ENCODE measurements at places on chromosomes 1 and 21. TPM values are rescaled to one million over a fixed set of nuclear protein-coding genes. Genes with fewer than 3 reads are reported as not detected.

DNA sequence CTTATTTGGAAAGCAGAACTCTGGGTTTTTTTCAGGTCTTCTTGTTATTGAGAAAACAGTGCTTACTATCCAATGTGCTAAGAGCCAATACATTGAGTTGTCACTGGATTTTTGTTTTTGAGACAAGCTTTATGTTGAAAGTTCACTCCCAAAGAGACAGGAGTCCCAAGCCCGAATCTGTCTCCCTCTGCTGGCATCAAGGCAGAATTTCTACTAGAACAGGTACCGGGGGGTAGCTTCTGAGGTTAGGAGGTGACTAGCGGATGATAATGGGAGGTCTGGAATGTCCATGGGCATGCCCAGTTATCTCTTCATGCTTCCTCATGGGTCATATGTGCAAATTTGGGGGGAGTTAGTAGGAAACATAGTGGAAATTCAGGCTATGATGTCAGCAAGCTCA lies 25.1 kb downstream of the ZNF124 start:
- DNase-seq: no peak

GRCh38 chr1:88935522-88936222 lies 44.3 kb upstream of the GTF2B start:
- DNase-seq: peak; percentile 55

DNA sequence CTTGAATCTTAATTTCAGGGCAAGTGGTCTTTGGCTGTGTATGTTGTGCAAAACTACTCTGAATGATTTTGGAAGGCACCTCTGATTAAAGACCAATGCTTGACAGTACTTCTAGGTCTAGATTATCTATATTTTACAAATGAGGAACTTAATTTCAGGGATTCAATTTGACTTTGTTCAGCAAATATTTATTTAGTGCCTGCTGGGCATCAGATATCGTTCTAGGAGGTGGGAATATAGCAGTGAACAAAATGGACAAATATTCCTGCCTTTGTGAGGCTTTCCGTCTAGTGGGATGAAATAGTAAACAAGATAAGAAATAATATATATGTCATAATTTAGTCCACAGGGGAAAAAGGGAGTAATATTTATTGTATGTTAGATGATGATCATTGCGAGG lies 4.7 kb downstream of the ZNF326 start:
- DNase-seq: no peak

GRCh38 chr1:26148887-26149286 lies 10.0 kb upstream of the FAM110D start:
- no peak for DNase-seq

DNA sequence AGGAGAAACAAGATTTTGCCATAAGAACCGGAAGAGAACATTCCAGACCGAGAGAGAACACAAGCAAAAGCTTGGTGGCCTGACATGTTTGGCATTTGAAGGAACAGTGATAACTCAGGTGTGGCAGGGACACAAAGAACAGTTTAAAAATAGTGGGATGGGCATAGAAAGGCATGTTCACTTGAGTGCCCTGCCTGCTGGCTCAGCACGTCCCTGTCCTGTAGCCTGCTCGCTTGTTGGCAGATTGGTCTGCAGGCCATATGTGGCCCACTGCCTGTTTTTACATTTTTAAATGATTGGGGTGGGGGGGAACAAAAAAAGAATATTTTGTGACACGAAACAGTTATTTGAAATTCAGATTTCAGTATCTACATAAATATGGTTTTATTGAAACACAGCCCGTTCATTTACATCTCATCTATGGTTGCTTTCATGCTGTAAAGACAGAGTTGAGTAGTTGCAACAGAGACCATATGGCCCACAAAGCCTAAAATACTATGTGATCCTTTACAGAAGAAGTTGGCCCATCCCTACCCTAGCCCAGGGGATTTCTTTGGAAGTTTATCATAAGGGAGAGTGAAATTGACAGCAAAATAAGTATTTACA lies 100.7 kb downstream of the RGL1 start:
- no peak for DNase-seq

GRCh38 chr1:226754793-226755533 lies 15.9 kb upstream of the ITPKB start:
- DNase-seq: no peak

GRCh38 chr1:196459383-196459782 lies 148.9 kb downstream of the KCNT2 start:
- no peak for DNase-seq

DNA sequence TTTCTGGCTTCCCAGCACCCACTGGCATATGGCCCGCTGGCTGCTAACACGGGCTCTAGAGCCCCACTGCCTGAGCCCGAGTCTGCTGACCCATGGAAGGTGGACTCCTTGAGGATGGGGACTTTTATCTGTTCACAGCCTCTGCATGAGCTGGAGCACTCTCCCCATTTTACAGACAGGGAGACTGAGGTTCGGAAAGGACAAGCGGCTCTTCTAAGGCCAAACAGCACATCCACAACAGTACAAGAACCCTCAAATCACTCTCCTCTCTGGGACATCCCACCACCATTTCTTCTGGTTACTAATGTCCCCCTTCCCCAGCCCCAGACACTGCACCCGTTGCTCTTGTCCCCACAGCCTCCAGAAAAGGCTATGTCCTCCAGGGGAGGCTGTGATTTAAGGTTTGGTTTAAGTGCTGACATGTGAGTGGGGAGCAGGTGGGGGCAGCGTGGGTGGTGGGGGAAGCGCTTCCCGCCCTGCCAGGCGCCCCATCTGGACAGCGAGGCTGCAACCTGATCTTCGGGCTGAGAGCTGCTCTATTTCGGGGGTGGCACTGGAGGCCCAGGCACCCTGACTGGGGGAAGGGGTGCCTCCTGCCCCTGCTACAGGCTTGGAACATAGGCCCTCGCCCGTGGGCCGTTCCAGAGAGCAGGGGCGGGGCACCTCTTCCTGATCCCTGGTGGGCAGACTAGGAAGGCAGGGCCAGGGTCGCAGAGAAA lies 104.8 kb upstream of the WNT4 start:
- no peak for DNase-seq

- no peak for DNase-seq
These were observed 12.3 kb downstream of the RIT1 start for GRCh38 chr1:155898888-155899287.

- DNase-seq: no peak
These were observed 6.4 kb downstream of the ELAPOR1 start for GRCh38 chr1:109120356-109120755.

GRCh38 chr1:64251971-64252370 lies 48.5 kb downstream of the UBE2U start:
- no peak for DNase-seq

DNA sequence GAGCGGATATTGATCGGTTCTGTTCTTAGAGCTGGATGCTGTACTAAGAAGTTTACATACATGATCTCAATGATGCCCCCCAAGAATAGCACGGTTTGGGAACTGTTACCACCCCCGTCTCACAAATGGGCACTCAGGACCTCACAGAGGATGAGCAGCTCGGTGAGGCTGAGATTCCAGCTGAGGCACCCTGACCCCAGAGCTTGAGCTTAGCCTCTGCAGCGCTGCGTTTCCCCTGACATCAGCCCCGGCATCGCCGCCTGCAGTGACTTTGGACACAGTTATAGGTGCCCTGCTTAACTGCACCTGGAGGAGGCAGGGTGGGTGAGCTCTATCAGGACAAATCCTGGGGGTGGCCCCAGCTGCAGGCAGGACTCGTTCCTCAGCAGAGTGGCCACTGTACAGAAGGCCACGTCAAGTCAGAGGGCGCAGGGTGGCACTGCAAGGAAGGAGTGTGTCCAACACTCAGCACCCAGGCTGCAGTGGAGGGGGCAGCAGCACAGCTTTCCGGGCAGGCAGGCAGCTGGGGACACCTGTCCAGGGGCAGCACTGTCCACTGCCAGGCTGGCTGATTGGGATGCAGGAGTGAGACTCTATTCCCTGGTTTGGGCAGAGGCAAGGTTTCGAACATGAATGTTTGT lies 65.8 kb upstream of the ABCG1 start:
- no peak for DNase-seq

DNA sequence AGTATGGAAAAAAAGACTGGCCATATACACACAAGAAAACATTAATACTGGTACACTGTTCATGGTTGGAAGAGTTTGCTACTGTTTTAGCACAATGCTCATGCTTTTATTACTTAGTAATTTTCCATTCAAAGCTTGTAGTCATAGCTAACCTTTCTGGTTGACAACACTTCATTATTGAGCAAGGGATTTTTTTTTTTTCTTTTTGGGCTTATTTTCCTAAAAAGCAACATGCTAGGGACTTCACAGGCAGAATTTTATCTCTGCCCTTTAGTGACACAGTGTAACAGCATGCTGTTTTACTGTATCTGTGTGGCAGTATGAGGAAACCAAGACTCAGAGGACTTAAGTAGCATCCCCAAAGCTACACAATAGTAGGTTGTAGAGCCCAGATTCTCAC lies 58.5 kb downstream of the FGGY start:
- peak; percentile 10 for DNase-seq

- DNase-seq: peak; percentile 89
These were observed at the start of gene VANGL2 for GRCh38 chr1:160400223-160400645. TSS of gene VANGL2 (plus strand) at chr1:160400564. CDS start at chr1:160415838, 15,274 bp downstream.

GRCh38 chr1:25559031-25559430 lies 15.6 kb downstream of the LDLRAP1 start:
- DNase-seq: no peak

GRCh38 chr1:205026181-205026580 lies 16.8 kb upstream of the CNTN2 start:
- DNase-seq: no peak

GRCh38 chr1:212698467-212699103 lies 1.1 kb downstream of the BATF3 start:
- no peak for DNase-seq

GRCh38 chr1:91727763-91728162 lies 158.2 kb downstream of the TGFBR3 start:
- DNase-seq: peak; percentile 51

DNA sequence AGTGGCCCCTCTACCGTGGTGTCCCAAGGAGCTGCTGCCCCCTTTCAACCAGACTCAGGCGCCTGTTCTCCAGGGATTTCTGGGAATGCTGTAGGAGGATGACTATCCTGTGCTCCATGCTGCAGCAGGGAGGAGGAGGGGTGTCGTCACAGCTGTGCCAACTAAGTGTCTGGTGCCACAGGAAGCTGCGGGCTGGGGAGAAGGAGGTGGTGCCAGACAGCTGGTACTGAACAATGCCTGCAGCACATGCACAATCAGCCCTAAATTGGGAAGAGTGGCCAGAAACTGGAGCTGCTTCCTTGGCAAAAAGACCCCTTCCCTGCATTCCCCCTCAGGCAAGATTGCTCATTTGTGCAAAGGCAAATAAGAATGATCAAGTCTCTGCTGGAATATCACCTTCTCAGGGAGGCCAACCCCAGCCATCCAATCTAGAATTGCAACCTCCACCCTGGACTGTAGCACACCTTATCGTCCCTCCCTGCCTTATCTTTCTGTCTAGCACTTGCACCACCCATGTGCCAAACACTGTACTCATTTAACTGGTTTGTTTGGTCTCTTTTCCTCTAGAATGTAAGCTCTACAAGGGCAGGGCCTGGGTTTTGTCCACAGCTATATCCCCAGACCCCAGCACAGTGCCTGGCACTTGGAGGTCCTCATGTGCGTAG lies 33.3 kb downstream of the LAMB3 start:
- no peak for DNase-seq

DNA sequence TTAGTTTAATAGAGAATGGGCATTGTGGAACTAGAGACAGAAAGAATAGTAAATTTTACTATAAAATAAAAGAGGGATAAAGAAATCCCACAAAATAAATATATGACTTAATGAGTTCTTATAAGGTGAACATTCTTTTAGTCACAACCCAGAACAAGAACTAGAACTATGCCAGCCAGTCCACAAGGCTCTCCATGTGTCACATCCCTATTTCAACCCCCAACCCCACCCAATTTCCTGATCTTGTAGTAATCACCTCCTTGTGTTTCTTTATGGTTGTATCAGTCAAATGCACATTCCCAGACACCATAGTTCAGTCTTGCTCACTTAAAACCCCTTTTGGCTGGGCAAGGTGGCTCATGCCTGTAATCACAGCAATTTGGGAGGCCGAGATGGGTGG lies 662.3 kb upstream of the CAMK1G start:
- no peak for DNase-seq

GRCh38 chr1:167929725-167930124 lies 6.8 kb upstream of the DCAF6 start:
- DNase-seq: no peak

GRCh38 chr1:216005916-216006315 lies 417.3 kb downstream of the USH2A start:
- no peak for DNase-seq

- peak; percentile 97 for DNase-seq
These were observed at the start of gene FABP3 for GRCh38 chr1:31373056-31373896. TSS of gene FABP3 (minus strand) at chr1:31373076. CDS start at chr1:31373014, 62 bp downstream.

LCE1A gene
- total RNA-seq: not detected

TMEM39B gene
- 5.1 TPM for total RNA-seq

NTPCR gene
- 42.4 TPM for total RNA-seq

AMY1A gene
- not detected for total RNA-seq

CELA2A gene
- not detected for total RNA-seq

OR2AK2 gene
- not detected for total RNA-seq

PCP4 gene
- not detected for total RNA-seq

RNU1-3 gene
- under 0.01 TPM for total RNA-seq

LRRC71 gene
- total RNA-seq: 0.11 TPM

FNDC10 gene
- total RNA-seq: 46.5 TPM

KCNJ15 gene
- not detected for total RNA-seq

OR2T11 gene
- not detected for total RNA-seq

FCRLA gene
- 0.18 TPM for total RNA-seq

OR10J1 gene
- not detected for total RNA-seq

SLC44A3 gene
- total RNA-seq: 3.2 TPM

MAGOH gene
- total RNA-seq: 30.9 TPM
